ENCODE measurements at places on chromosomes 5 and 9.

- DNase-seq, result no peak
Measured at GRCh38 chr9:137799630-137799983, 78.0 kb upstream of the CACNA1B start.

GRCh38 chr5:91641730-91642350 lies 258.7 kb upstream of the ARRDC3 start:
- DNase-seq, result no peak

DNA sequence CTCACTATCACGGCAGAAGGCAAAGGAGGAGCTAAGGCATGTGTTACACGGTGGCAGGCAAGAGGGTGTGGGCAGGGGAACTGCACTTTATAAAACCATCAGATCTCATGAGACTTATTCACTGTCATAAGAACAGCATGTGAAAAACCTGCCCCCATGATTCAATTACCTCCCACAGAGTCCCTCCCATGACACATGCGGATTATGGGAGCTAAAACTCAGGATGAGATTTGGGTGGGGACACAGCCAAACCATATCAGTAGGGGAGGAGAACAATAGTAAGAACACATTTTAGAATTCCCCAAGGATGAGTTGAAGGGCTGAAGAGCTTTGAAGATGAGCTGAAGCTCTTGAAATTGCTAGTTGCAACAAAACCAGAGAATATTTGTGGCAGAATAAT lies 287.9 kb downstream of the SMARCA2 start:
- no peak for DNase-seq

- DNase-seq, result no peak
Measured at GRCh38 chr9:133967024-133967741, 24.9 kb downstream of the VAV2 start.

DNA sequence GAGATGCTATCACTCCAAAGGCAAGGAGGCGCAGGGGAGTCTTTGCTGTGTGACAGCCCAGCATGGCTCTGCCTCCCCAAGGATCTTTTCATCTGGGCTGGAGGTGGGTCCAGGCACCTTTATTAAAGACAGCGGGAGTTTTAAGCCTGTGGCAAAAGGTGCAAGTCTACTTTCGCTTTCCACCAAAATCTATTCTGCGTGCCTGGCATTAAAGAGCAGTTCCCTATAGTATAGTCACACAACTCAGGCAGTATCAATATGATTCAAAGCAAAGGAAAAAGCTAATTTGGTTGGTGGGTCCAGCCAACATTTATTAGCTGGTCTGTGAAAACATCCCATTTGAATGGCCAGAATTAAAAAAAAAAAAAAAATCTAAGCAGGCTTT lies 398.7 kb downstream of the EBF1 start:
- no peak for DNase-seq

DNA sequence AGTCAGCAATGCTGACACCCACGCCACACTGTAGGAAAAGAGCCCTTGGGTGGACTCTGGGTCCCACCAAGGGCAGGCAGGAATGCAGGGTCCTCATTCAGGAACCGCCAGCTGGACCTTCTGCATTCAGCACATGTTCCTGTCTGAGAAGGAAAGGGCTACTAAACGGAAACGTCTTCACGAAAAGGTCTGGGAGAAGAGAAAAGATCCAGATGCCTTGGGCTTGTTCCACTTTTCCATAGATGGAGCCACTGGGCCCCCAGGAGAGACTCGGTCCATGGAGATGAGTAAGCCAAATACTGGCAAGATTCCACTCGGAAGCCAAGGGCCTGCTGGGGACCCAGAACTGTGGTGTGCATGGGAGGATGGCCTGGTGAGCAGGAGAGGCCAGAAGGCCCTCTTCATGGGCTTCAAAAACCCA lies 38.4 kb downstream of the LHFPL2 start:
- DNase-seq, result no peak

- no peak for DNase-seq
Measured at GRCh38 chr5:36323926-36324781, 22.5 kb upstream of the RANBP3L start.

DNA sequence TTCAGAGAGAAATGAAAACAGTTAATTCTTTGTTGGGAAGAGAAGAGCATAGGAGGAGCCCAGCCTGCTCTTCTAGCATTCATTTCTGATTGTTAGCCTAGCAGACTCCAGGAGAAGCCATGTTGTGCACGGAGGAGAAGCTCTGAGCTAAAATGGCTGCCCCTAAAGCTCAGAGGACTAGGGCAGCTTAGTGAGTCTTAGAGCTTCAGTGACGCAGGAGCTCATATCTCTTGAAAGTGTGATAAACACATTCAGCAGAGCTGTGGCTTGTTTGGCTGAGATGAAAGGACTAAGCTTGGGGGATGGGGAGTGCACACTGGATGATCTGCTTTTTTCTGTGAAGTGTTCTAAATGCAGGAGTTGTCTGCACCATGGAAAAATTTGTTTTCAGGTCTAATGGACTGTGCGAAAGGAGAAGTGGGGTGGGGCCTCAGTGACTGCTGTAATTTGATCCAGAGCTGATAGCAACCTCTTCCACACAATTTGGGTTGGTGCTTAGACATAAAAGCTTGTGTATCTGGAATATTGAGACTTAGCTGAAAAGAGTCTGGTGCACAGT lies 58.5 kb downstream of the ZNF462 start:
- DNase-seq, result peak; percentile 66

All from ovary (tissue), 10 donors.